GF-D8 (cell line): ENCODE measurements at places on chromosomes 1 and 21.
A peak's percentile ranks its signal among the peaks of the same experiment; 100 is the strongest.

GRCh38 chr1:162822391-162823200 is 32.1 kb downstream of the HSD17B7 start:
- DNase-seq, result no peak

GRCh38 chr1:61327436-61327835 is 245.1 kb downstream of the NFIA start:
- no peak for DNase-seq

- DNase-seq, result no peak
These were observed 54.7 kb upstream of the SSBP3 start for GRCh38 chr1:54460861-54461387.

GRCh38 chr1:4660917-4661594 is 6.6 kb downstream of the AJAP1 start:
- no peak for DNase-seq

GRCh38 chr1:218760601-218761570 is 412.8 kb upstream of the LYPLAL1 start:
- DNase-seq, result no peak

- DNase-seq, result no peak
These were observed 223.9 kb downstream of the TGFB2 start for GRCh38 chr1:218568962-218569550.

GRCh38 chr1:32989160-32990050 is 24.8 kb upstream of the RNF19B start:
- peak; percentile 75 for DNase-seq

DNA sequence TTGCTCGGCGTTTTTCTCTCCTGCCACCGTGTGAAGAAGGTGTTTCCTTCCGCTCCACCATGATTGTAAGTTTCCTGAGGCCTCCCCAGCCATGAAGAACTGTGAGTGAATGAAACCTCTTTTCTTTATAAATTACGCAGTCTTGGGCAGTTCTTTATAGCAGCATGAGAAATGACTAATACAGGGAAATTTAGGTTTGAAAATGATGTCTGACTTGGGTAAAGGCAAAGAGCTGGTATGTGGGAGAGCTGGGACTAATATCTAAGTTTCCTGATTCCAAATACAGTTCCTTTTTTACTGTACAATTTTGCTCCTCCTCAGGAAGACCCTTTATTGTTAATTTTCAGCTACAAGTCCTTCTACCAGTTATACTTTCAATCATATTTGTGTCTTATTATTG is 16.7 kb upstream of the ADAMTS5 start:
- DNase-seq, result no peak

- no peak for DNase-seq
These were observed 73.8 kb downstream of the BCAR3 start for GRCh38 chr1:93607814-93608186.

GRCh38 chr1:38018864-38019343 is 6.4 kb downstream of the UTP11 start:
- DNase-seq, result peak; percentile 13

DNA sequence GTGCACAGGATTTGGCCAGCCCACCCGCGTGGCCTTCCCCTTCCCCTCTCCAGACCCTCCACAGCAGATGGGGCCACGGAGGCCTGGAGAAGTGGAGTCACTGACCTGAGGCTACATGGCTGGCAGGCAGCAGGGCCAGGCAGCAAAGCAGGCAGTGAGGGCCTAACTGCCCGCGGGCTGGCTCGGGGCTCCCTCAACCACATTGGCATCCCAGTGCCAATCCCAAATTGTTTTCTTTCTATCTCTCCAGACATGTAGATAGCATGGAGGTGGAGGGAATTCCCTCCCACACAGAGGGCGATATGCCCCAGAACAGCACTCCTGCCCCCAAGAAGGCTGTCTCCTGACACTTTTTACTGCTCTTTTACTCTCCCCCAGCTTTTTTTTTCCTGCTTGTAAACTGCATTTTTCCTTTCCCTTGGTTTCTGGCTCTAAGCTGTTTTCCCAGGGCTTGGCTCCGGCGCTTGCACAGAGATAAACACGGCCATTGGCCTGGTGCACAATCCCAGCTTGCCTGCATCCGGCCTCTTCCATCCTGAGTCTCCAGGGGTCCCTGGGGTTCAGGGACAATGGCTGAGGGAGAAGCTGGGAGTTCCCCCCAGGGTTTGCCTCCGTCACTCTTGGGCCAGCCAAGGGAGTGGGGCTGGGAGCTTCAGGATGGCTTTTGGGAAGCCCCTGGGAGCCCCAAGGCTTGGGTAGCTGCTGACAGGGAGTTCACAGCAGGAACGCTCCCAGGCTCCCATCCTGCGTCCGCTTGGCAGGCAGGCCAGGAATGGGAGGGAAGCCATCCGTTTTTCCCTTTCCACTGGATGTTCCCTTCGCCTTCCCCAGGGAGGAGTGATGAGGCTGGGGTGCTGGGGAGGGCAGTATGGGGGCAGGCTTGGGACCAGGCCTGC is 7.0 kb downstream of the EPHX1 start:
- no peak for DNase-seq

DNA sequence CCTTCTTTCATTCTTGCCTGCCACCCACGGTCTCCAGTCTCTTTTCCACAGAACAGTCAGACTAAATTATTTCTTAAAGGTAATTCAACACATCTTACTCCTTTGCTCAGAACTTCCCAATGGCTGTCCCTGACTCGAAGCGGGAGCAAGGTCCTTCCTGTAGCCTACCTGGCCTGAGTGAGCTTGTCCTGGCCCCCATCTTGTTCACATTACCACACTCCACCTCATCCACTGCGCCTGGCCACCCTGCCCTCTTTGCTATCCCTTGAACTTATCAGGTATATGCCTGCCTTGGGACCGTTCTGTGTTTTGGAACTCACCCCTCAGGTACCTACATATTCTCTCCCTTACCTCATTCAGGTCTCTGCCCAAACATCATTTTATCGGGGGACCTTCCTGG is 13.3 kb upstream of the GLIS1 start:
- DNase-seq, result no peak

- no peak for DNase-seq
These were observed 20.7 kb downstream of the NGF start for GRCh38 chr1:115317101-115318012.
